ENCODE measurements at places on chromosomes 5 and 9. TPM values are rescaled to one million over a fixed set of nuclear protein-coding genes. Genes with fewer than 3 reads are reported as not detected.
A peak's percentile ranks its signal among the peaks of the same experiment; 100 is the strongest.

DNA sequence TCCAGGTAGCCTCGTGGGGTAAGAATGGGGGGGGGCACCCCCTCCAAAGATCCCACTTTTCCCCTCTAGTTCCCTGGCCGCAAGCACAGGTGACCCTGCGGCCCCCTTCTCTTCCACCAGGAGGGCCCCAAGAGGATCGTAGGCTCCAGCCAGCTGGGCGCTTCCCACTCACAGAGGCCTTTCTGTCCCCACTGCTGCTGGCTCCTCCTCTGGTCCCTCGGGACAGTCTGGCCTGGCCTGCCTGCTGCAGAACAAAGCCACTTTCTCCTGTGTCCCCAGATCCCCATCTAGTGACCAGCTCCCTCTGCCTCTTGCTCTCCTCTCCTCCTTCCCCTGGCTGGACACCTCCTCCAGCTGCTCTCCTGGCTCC is 534 bp upstream of the SAPCD2 start:
- peaks cover 30% of the 10 kb centered on the region for H3K4me1 ChIP-seq
- H3K27me3 ChIP-seq = peaks cover 21% of the 10 kb centered on the region
- peak overlapping the region; percentile 29 for H3K4me3 ChIP-seq
- DNase-seq = no peak
- no peaks in the 10 kb centered on the region for H3K36me3 ChIP-seq
- H3K27ac ChIP-seq = peak overlapping the region; percentile 76

DNA sequence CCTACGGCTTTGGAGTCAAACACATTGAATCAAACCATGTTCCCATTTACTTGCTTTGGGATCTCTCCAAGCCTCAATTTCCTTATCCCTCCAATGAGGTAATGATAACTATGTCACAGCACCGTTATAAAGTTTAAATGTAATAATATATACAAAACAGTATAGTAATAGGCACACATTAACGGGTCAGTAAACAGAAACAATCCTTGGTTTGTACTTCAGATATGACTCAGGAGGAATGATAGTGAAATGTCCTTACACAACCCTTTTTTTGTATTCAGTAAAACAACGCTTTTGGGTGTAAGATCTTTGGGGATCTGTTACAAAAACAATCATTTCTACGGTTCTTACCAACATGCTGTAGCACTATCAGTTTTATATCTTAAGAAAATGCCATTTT is 178.5 kb upstream of the GNA14 start:
- H3K36me3 ChIP-seq = no peaks in the 10 kb centered on the region
- H3K4me1 ChIP-seq = peaks cover 18% of the 10 kb centered on the region
- H3K27me3 ChIP-seq = no peaks in the 10 kb centered on the region
- no peak overlapping the region for H3K4me3 ChIP-seq

DNA sequence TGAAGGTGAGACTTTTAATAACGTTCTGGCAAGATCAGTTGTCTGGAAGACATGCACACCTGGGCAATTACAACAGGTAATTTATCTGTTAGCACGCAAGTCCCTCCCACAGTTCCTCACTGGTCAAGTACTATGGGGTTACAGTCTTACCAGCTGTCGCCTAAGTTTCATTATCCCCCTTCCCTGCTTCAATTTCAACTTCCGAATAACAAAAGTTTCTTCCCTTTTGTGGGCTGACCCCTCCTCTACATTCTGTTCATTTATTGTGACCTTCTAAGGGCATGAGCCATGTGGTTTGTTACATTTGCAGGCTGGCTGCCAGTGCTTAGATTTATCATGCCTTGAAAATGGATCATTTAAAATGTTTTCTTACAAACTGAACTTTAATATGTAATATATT is 16.5 kb downstream of the GAPT start:
- peaks cover 20% of the 10 kb centered on the region for H3K4me1 ChIP-seq
- H3K27me3 ChIP-seq = no peaks in the 10 kb centered on the region
- H3K27ac ChIP-seq = no peak overlapping the region
- no peak for DNase-seq
- no peak overlapping the region for H3K4me3 ChIP-seq
- no peaks in the 10 kb centered on the region for H3K36me3 ChIP-seq

TRPM3 gene
- total RNA-seq = 0.17 TPM

PFN3 gene
- total RNA-seq = not detected

PDE8B gene
- total RNA-seq = 3.6 TPM
